ENCODE measurements at places on chromosomes 6 and 20.

- DNase-seq: peak; percentile 87
These were observed 3.3 kb upstream of the PRDM1 start for GRCh38 chr6:106082735-106083398.

GRCh38 chr6:63941747-63942470 is 306.3 kb downstream of the PHF3 start:
- DNase-seq: no peak

DNA sequence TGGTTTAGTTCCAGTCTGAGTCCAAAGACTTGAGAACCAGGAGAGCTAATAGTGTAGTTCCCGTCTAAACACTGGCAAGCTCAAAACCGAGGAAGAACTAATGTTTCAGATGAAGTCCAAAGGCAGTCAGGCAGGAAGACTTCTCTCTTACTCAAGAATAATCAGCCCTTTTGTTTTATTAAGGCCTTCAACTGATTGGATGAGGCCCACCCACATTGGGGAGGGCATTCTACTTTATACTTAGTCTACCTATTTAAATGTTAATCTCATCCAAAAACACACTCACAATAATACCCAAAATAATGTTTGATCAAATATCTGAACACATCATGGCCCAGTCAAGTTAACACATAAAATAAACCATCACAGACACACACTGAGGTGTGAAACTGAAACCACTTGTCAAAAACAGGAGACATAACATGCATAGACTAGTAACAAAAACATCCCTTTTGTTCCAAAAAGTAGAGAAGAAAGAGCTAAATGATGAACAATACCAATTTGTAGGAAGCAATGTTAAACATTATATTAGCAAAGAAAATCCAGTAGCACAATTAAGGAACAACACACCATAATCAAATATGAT is 50.2 kb upstream of the SENP6 start:
- no peak for DNase-seq

DNA sequence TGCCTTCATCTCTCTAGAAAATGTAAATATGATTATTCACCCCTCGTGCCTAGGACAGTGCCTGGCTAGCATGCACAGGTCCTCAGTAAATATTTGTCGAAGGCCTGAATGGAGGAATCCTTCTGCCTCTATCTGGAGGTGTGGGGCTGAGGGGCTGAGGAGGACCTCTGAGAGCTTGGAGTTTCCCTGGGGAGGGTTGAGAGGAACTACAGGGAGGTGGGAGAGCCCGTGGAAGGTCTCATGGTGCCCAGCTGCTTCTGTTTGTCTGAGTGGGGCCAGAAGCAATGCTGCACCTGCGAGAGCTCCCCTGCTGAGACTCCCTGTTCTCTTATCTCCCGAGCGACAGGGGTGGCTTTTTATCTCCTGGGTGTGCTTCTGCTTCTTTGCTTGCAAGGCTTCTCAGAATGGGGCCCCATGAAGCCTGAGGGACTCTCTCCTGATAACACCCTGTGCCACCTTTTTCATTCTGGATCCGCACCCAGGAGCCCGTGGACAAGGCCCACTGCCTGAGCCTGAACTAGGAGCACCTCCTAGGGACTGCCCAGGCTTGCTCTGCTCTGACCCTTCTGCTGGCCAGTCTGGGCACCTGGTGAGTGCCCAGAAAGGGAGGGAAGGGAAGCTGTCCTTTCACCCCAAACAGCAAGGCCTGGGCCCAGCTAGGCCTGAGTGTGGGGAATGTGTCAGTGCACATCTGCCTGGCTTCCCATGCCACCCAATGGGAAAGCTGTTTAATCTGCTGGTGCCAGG is 2.4 kb downstream of the SLC29A1 start:
- DNase-seq: no peak

DNA sequence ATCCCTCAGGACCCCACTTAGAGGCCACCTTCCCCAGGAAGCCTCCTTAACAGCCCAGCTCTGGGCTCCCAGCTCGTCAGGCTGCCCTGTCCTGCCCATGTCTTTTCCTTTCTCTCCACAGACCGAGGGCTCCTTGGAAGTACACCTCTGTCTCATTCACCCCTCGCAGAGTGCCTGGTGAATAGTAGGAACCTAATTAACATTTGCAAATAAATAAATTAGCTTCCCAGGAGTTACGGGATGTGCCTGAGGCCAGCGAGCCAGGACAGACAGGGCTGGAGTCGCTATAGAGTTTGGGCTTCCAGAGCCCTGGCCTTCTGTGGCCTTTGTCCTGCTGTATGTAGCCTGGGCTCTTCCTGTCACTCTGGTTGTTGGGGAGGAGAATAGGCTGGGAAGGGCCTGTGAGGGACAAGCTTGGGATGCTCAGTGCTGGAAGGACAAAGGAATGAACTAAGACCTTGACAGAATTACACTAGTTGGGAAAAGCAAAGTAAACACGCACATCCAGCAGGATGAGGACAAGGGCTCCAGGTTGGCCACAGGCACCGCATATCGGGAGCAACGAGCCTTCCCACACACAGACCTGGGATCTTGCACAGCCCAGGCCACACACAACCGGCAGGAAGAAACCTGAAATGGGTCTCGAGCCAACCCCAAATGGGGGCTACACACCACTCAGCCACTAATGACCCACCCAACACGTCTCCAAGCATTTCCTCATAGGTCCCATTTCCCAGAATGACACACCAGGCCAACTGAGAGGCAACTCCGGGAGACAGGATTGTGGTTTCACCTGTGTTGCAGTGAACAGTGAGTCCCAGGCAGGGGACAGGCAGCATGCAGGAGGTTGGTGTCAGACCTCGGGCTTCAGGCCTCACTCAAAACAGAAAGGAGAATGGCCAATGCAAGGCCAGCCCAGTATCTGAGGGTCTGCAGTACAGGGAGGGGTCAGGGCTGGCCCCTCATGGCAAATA is 9.7 kb downstream of the MAP1LC3A start:
- no peak for DNase-seq

GRCh38 chr6:24006254-24006653 is 119.8 kb upstream of the NRSN1 start:
- no peak for DNase-seq

DNA sequence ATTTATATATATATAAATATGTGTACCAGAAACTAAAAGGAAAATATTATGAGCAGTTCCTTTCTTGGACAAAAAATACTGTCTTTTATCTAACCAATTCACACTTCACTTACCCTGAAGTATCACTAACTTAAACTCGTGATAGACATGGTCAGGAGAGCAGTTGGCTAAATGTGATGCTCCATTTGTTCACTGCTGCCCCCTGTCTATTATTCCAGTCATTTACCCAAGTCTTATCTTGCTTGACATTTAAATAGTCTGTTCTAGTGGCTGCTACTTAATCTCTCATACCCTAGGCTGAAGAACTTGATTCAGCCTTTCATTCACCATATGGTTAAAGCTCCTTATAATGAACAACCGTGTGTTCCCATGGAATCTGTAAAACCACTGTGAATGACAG is 789.6 kb upstream of the EYS start:
- no peak for DNase-seq

DNA sequence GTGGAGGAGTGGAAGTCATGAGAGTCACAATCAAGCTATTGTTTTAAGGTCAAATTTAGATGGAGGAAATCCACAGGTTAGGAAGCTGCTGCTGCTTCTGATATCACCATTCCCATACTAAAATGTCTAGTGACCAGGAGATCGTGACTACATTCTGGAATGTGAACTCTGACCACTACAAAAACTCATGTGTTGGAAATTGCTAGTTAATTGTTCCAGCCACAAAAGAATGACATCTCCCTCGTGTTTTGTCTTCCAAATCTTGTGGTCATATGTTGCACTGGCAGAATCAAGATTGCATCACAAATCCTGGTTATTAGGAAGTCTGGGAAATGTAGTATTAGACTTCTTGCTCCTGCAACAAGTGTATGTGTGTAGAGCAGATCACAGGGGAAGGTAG is 441.9 kb downstream of the CD109 start:
- peak; percentile 60 for DNase-seq

GRCh38 chr6:7541175-7542064 is at the start of gene DSP:
DSP (plus strand) TSS chr6:7541671; CDS start chr6:7541916, 245 bp downstream.
- DNase-seq: peak; percentile 67

Data from EH (cell line).